ENCODE measurements at places on chromosomes 4 and X. TPM values are rescaled to one million over a fixed set of nuclear protein-coding genes. Genes with fewer than 3 reads are reported as not detected.

POU4F2 gene
- total RNA-seq: not detected

SOD3 gene
- total RNA-seq: 156 TPM

EDNRA gene
- 10.1 TPM for total RNA-seq

FDCSP gene
- total RNA-seq: not detected

NWD2 gene
- not detected for total RNA-seq

SULT1B1 gene
- total RNA-seq: 7.7 TPM

SPANXB1 gene
- total RNA-seq: not detected
